Thyroid gland (tissue), 4 donors: ENCODE measurements at places on chromosomes 2 and 18.

- DNase-seq, result peak; percentile 19
Measured at GRCh38 chr2:74552914-74553811, 579 bp downstream of the LOXL3 start.

GRCh38 chr2:202479090-202479489, 103.0 kb downstream of the BMPR2 start:
- DNase-seq, result no peak

- no peak for DNase-seq
Measured at GRCh38 chr2:223314811-223315210, 262.8 kb downstream of the KCNE4 start.

DNA sequence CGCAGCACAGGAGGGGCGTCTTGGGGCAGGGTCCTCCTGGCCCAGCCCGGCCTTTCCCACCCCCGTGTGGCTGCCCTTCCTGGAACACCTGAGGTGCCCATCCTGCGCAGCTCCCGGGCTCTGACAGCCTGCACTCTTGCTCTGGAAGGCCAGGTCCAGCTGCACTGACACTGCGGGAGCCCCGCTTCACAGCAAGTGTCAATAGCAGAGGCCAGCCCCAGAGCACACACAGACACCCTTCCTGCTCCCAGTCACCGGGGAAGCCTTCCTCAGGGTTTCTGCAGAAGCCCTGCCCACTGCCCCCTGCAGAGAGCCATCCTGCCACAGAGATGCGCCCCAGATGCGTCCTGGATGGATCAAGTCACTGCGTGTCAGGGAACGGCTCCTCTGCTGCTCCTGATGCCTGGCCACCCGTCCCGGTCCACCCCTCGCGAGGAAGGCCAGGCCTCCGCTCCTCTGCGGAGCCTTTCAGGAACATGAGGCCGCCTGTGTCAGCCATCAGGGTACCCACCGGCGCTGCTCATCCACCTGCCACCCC, 519.2 kb upstream of the MYT1L start:
- no peak for DNase-seq

DNA sequence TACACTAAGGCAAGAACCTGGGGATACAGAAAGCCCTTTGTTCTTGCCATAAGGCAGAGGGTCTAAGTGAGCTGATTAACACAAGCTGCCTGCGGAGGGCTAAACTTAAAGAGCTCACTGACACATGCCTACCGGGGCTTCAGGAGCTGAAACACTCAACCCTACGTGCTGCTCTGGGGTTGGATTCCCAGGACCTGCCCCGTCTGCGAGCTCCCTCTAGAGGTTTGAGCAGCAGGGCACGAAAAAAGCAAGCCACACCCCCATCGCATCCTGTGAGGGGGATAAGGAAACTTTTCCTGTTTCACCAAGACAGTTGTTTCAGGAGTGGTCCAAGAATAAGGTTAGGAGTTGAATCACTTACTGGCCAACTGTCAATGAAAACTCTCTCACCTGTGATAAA, 562.1 kb downstream of the TMX3 start:
- DNase-seq, result no peak

GRCh38 chr2:60353863-60354262, 199.6 kb downstream of the BCL11A start:
- no peak for DNase-seq

- peak; percentile 93 for DNase-seq
Measured at GRCh38 chr2:54455563-54456361, at the start of gene SPTBN1. Gene SPTBN1, plus strand, starts transcription at chr2:54456327. Its CDS starts 70,092 bp downstream, at chr2:54526419.

DNA sequence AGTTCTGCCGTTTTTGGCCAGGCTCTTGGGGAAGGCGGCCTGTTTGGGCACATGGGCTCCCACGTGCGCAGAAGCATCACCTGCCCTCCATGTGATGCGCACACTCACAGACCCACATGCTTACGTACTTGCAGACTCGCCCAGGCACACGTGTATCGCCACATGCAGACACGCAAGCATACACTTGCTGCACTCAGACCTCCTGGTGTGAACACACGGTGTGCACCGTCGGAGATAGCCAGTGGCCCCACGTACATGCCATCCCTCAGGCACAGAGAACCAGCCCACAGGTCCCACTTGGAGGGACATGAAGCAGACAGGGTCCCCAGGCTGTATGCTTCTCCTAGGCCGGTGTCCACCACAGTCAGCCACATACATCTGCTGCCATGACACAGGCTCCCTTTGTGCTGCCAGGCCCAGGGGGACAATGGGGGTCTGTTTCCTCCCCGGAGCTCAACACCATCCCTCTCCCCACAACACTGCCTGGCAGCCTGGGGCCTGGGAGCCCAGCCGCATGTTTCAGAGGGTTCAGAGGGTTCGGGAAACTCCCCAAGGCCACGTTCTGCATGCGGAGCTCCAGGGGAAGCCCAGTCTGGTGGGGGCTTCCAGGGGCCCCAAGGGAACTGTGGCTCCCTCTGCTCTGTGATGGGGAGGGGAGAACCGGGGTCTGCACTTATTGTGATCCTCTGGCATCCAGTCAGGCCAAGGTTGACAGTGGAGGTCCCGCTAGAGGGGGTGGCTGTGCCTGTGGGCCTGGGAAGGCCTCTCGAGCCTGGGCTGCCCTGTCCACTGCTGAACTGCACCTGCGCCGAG, 208.1 kb upstream of the HAAO start:
- DNase-seq, result no peak

GRCh38 chr2:154374416-154374815, 324.1 kb upstream of the KCNJ3 start:
- DNase-seq, result no peak

DNA sequence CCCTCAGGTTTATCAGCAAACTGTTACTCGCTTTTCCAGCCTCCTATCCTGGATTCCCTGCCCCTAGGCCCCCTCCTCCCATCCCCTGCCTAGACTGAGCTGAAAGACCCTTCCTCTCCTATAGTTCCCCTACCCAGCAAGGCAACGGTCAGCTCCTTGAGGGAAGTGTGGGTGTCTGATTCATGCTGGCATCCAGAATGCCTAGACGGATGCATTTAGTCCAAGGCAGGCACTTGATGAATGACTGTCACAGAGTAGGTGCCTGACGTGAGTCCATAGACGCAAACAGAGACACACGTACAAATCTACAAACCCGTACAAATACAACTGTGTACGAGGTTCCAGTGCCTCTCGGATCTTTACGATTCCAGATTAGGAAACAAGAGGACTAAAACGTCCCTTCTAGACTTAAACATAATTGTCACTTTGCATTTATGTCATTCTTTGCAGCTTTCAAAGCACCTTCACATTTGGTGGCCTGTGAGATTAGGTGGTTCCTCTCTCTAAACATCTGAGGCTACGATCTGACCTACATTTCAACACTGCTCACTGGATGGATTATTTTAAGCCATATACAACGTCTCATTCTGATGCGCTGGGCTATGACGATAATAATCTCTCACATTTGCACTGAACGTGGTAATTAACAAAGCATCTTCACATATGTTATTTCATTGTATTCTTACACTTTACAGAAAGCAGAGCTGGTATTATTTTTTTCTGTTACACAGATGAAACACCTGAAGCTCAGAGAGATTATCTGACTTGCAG, 36.7 kb downstream of the DNMT3A start:
- DNase-seq, result no peak

GRCh38 chr2:33719067-33719466, 120.0 kb upstream of the FAM98A start:
- DNase-seq, result no peak

DNA sequence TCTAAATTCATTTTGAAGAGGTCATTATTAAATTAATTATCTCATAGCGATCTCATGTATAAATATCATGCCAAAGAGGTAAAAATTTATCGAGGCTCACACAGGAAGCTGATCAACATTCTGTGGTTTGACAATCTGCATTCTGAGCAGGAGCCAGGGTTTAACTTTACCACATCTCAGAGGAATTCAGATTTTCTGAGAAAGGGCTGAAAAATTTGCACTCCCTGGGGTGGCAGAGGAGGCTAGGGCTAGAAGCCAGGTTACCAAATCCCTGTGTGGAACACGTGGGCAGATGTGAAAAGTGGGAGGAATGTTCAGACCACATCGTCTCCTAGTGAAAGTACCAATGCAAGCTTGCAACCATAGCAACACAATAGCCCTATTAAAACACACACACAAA, 63.5 kb upstream of the CTLA4 start:
- no peak for DNase-seq

- peak; percentile 56 for DNase-seq
Measured at GRCh38 chr2:20157193-20157891, 67.6 kb downstream of the SDC1 start.

- DNase-seq, result no peak
Measured at GRCh38 chr18:26434887-26435286, 113.5 kb downstream of the KCTD1 start.

DNA sequence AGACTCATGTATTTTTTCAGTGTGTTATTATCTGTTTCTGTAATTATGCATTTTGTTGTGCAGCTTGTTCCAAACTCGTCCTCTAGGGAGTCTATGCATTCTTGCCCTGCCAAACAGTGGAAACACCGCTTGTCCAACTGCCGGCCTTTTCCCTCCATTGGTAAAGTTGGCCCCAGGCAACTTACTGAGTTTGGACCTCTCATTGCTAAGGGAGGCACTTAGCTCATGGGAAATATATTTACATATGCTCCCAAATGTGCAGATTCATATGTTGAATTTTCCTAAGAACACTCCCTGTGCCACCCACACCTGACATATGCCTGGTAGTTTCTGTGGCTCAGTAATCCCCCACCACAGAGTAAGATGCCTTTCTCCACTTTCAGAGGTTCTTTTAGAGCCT, 98.0 kb downstream of the TMEM185B start:
- no peak for DNase-seq

- no peak for DNase-seq
Measured at GRCh38 chr2:53826030-53826410, 33.7 kb downstream of the GPR75 start.

GRCh38 chr2:221075203-221075602, 496.9 kb downstream of the EPHA4 start:
- DNase-seq, result no peak

GRCh38 chr18:49876536-49876935, 63.2 kb upstream of the ACAA2 start:
- DNase-seq, result no peak

- DNase-seq, result peak; percentile 84
Measured at GRCh38 chr2:85949280-85949679, 60.5 kb upstream of the ST3GAL5 start.

- DNase-seq, result no peak
Measured at GRCh38 chr2:240584486-240585031, 2.0 kb upstream of the CAPN10 start.

- DNase-seq, result no peak
Measured at GRCh38 chr2:229943770-229944449, 21.6 kb downstream of the FBXO36 start.

DNA sequence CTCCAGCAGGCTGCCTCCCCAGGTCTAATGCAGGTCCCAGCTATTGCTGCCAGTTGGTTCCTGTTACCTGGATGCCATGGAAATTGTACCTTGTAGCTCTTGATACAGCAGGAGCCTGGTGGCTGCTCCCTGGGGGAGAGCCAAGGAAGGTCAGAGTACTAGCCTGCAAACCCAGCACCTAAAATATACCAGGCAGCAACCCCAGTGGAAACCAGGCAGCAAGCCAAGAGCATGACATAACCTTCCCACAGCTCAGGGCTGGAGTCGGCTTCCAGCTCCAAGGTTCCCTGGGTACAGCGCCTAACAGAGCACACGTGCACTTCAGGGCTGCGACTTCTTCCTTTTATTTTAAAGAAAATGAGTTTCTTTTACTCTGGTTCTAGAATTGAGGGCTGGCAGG, 30.3 kb downstream of the TNP1 start:
- peak; percentile 94 for DNase-seq

GRCh38 chr18:80124131-80124530, 15.1 kb downstream of the ADNP2 start:
- DNase-seq, result no peak

DNA sequence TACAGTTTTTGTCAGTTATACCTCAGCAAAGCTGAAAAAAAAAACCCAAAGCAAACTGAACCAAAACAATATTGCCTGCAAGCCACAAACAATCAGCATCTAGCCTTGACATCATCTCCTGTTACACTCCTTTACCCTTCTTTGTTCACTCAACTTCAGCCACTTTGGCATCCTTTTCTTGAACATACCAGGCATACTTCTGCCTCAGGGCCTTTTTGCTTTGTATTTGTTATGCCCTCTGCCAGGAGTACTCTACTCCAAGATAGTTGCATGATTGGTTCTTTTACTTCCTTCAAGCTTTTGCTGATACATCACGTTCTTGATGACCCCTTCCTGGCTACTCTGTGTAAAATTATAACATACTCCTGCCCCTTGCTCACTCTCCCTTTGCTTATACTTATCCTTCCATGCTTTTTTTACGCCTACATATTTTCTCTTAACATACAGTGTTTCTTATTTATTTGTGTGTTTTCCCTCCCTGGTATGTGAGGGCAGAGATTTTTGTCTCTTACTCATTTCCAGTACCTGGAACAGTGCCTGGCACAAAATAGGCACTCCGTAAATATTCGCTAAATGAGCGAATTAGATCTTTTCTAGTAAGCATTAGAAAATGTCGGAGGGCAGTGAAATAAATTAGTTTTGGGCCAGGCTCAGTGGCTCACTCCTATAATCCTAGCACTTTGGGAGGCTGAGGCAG, 12.7 kb downstream of the ABI2 start:
- peak; percentile 39 for DNase-seq

DNA sequence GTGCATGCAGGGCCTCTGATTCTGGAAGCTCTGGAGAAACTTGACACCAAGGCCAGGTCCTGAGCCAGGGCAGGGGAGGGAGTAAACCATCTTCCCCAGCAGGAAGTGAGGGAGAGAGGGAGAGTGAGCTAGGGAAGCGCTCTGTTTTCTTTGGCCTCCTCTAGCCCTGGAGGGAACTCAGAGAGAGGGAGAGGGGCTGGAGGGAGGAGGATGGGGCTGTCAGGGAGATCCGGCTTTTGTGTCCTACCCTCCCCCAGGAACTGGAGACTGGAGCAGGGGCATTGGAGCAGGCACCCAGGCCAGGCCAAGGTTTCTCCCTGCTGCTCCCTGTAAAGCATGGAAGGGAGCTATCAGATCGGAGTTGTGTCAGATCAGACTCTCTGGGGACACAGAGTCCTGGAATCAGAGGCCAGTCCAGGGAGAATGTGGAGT, 22.7 kb upstream of the PKDCC start:
- DNase-seq, result peak; percentile 16

GRCh38 chr2:62706721-62707521, 1.4 kb downstream of the EHBP1 start:
- DNase-seq, result no peak

DNA sequence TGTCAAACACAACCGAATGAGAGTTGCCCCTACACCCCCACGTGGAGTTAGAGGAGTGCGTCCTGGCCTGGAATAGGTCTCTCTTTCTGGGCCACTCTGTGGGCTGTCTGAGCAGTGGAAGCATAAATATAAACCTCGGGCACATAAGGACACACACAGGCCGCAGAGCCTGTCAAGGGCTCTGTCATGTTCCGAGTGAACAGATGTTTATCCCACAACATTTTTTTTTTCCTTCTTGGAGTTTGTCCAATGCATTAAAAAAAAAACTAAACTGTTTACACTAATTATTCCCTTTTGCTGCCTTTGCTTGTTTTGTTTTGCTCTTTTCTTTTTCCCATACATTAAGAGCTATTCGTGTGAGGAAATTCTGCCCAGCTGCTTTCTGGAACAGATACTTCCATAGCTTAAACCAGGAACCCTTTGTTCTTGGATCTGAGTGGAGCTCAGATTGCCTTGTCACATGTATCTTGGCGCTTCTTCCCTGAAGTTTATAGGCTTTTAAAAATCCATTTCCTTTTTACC, 228.3 kb upstream of the FOSL2 start:
- no peak for DNase-seq
